ENCODE measurements at places on chromosomes 7 and 10.

DNA sequence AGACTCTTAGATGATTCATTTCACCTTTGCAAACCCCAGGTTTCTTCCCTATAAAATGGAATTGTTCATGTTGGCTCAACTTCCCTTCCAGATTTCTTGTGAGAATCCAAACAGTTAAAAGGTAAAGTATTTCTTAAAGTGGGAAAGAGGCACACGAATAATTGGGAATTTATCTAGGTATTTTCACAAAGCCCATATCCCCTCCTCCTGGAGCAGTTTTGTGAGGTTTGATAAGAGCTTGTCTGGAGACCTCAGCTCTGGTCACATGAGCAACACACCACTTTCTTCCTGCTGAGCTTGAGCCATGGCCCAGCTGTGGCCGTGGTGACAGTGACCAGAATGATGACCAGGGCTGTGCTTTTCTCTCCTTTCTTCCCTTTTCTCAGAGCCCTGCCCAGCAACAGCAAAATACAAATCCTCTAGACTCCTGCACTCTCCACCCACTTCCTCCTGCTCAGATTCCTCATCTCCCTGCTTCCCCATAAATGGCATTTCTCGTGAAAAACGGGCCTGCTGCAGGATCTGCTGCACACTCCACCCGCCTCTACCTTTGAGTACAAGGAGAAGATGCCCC lies 87.7 kb downstream of the PIK3CG start:
- peak; percentile 21 for DNase-seq

DNA sequence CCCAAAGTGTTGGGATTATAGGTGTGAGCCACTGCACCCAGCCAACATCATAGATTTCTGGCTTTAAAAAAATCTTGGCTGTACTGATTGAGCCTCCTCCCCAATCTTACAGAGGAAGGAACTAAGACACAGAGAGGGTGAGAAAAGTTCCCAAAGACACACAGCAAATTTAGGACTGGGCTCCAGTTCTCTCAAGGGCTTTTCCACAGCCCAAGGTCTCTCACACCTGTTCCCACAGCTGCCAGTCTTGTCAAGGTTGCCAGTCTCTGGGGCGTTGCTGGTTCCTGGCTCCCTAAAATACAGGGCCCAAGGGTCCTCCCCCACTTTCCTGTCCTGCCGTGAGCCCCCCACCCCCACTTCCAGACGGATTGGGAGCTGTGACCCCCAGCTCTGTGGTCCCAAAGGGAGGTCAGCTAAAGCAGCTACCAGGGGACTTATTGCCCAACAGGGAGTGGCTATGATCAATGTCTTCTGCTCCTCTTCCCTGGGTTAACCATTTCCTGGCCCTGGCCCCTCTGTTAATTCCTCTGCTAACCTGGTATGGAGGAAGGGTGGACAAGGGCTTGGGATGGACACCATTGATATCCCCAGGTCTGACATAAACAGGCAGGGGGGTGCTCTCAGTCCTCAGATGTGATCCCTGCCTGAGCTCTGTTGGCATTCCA lies 3.1 kb upstream of the ZAN start:
- DNase-seq: no peak

DNA sequence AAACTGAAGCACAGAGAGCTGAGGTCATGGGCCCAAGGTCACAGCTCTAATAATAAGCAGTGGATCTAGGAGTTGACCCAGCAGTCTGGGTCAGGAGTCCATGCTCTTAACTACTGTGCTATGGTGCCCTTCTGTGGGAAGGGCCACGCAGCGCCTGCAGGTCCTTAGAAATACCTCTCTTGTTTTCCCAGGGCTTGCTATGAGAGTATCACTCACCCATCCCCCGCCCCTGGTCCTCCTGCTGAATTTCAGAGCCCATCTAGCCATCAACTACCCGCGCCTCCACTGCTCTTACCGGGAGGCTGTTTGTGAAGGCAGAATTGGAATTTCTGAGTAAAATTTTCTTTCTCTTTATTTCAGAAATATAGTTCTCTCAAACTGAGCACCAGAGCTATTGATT lies 27.3 kb upstream of the CRHR2 start:
- no peak for DNase-seq

DNA sequence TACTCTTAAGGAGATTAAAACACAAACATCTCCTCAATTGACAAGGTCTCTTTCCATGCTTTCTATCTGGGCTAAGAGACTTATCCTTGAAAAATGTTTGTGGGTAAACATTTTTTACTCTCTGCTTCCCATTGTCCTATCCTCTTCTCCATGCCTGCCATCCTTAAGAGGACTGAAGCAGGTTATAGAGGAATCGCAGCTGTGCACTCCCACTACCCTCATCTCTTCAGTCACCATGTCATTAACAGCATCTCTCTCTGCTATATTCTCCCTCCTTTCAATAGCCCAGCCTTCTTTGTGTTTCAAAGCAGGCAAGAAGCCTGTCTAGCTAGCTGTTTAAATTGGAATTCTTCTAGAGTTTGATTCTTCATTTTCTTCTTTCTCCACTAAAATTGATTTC lies 22.6 kb downstream of the COL1A2 start:
- DNase-seq: no peak

- DNase-seq: no peak
Observed at GRCh38 chr7:142134909-142135308, 23.4 kb downstream of the MGAM2 start.

DNA sequence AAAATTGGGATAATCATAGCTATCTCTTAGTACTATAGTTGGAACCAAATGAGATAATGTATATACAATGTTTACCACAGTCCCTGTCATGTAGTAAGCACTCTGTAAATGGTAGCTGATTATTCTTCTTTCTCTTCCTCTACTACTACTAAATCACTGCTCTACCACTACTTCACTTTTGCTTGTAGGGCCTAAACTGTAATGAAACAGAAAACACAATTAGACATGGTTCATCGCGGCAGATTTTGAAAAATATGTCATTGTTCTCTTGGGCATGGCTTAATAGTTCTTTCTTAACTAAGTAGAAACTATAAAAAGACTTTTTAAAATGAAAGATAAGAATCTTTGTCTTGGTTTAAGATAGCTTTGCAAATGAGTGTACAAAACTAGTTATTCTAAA lies 34.9 kb downstream of the R3HCC1L start:
- DNase-seq: no peak

GRCh38 chr7:29332042-29332811 lies 137.7 kb downstream of the CHN2 start:
- peak; percentile 51 for DNase-seq
